ENCODE measurements at places on chromosomes 16 and 17. TPM values are rescaled to one million over a fixed set of nuclear protein-coding genes. Genes with fewer than 3 reads are reported as not detected.

TEDC2 gene
- 3.0 TPM for total RNA-seq

- DNase-seq = no peak
- H3K27ac ChIP-seq = no peak overlapping the region
- H3K27me3 ChIP-seq = no peaks in the 10 kb centered on the region
- no peak overlapping the region for H3K4me3 ChIP-seq
- H3K4me1 ChIP-seq = no peaks in the 10 kb centered on the region
- H3K36me3 ChIP-seq = peaks cover 18% of the 10 kb centered on the region
These were observed 13.8 kb downstream of the MVP start for GRCh38 chr16:29834079-29834478.

DNA sequence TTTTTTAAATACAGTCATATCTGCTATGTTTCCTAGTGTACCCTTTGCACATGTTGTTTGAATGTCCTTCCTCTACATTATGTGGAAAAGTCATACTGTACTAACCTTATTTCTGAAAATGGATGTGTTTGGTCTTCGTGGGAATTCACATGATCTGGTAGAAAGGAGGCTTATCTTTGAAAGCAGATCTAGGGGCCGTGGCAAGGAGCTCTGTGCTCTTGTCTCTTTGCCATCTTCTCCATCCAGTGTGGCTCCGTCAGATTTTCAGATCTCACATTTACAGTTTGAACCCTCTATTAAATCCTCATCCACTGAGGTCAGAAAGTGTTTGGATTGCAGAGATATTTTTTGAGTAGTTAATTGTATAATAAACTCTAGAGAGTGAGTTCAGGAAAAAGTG is 32.9 kb downstream of the MAP2K4 start:
- H3K36me3 ChIP-seq = no peaks in the 10 kb centered on the region
- H3K27me3 ChIP-seq = no peaks in the 10 kb centered on the region
- H3K4me3 ChIP-seq = no peak overlapping the region
- DNase-seq = no peak

GRCh38 chr16:2176047-2176446 is 20.4 kb downstream of the CASKIN1 start:
- H3K4me1 ChIP-seq = no peaks in the 10 kb centered on the region
- no peak overlapping the region for H3K4me3 ChIP-seq
- no peak for DNase-seq
- H3K27ac ChIP-seq = no peak overlapping the region
- no peaks in the 10 kb centered on the region for H3K27me3 ChIP-seq

GRCh38 chr16:17301593-17302135 is 169.1 kb downstream of the XYLT1 start:
- H3K36me3 ChIP-seq = no peaks in the 10 kb centered on the region
- no peaks in the 10 kb centered on the region for H3K27me3 ChIP-seq
- no peak overlapping the region for H3K4me3 ChIP-seq
- no peak for DNase-seq

- no peaks in the 10 kb centered on the region for H3K4me1 ChIP-seq
- H3K36me3 ChIP-seq = no peaks in the 10 kb centered on the region
- no peak for DNase-seq
- no peak overlapping the region for H3K4me3 ChIP-seq
- H3K27me3 ChIP-seq = no peaks in the 10 kb centered on the region
- no peak overlapping the region for H3K27ac ChIP-seq
These were observed 43.5 kb downstream of the HS3ST2 start for GRCh38 chr16:22857296-22858025.

DNA sequence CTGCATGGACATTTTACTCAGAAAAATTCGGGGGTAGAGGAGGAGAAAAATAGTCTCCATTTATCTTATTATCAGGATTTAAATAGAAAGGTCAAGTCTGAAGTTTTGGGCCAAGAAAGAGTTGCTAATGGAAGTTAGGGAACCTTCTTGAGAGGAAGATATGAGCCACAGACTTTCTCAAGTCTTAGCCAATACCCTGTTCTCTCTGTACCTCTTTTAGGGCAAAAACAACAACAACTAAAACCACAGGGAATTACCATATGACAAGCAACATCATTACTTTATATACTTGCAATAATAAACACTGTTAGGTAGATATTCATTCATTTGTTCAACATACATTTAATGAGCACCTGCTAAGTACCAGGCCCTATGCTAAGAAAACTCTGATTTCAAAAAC is 282.2 kb upstream of the CDH5 start:
- no peaks in the 10 kb centered on the region for H3K36me3 ChIP-seq
- no peak overlapping the region for H3K4me3 ChIP-seq
- no peaks in the 10 kb centered on the region for H3K27me3 ChIP-seq
- no peak overlapping the region for H3K27ac ChIP-seq
- H3K4me1 ChIP-seq = no peaks in the 10 kb centered on the region

DNA sequence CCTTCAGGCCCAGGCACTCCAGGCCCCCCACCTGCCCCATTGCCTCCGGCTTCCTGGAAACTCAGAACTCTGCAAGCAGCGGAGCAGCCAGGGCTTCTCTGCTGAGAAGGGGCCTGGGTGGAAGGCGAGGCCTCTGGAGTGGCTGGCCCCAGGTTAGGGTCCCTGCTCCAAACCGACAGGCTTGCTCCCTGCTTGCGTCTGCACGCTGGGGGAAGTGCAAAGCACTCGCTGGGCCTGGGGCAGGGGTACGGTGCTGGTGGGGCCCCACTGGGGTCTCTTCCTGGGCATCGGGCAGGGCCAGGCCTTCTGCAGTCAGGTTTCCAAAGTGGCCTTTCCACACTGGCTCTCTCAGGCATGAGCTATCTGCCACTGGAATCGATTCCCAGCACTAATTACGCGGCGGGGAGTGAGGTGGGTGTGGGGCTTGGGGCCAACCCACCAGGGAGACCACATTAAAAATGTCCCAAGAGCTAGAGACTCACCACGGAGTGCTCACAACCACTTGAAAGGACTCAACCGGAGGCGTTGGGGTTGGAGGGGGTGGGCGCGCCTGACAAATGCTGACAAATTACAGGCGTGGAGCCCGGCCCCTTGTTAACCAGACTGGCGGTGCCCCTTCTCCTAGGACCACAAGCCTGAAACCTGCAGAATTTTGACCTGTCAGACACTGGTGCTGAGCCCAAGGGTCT is 17.9 kb downstream of the FAM83G start:
- H3K4me3 ChIP-seq = no peak overlapping the region
- H3K36me3 ChIP-seq = no peaks in the 10 kb centered on the region
- no peak overlapping the region for H3K27ac ChIP-seq
- H3K27me3 ChIP-seq = no peaks in the 10 kb centered on the region

FBXW10 gene
- 1.8 TPM for total RNA-seq

GRCh38 chr16:14528306-14528705 is 101.8 kb downstream of the PARN start:
- no peaks in the 10 kb centered on the region for H3K27me3 ChIP-seq
- peaks cover 7% of the 10 kb centered on the region for H3K4me1 ChIP-seq
- H3K27ac ChIP-seq = peak overlapping the region; percentile 60
- no peak for DNase-seq

- H3K4me3 ChIP-seq = peak overlapping the region; percentile 77
- H3K4me1 ChIP-seq = peaks cover 12% of the 10 kb centered on the region
- H3K27ac ChIP-seq = peak overlapping the region; percentile 98
- DNase-seq = no peak
- H3K27me3 ChIP-seq = no peaks in the 10 kb centered on the region
These were observed 775 bp upstream of the PAGR1 start for GRCh38 chr16:29815032-29815721.

GRCh38 chr16:85123891-85124635 is 11.8 kb upstream of the CIBAR2 start:
- no peak for DNase-seq
- H3K36me3 ChIP-seq = no peaks in the 10 kb centered on the region
- no peaks in the 10 kb centered on the region for H3K27me3 ChIP-seq
- no peaks in the 10 kb centered on the region for H3K4me1 ChIP-seq
- peak overlapping the region; percentile 63 for H3K27ac ChIP-seq

TP53TG3 gene
- not detected for total RNA-seq

PSMC3IP gene
- total RNA-seq = 2.9 TPM

DNA sequence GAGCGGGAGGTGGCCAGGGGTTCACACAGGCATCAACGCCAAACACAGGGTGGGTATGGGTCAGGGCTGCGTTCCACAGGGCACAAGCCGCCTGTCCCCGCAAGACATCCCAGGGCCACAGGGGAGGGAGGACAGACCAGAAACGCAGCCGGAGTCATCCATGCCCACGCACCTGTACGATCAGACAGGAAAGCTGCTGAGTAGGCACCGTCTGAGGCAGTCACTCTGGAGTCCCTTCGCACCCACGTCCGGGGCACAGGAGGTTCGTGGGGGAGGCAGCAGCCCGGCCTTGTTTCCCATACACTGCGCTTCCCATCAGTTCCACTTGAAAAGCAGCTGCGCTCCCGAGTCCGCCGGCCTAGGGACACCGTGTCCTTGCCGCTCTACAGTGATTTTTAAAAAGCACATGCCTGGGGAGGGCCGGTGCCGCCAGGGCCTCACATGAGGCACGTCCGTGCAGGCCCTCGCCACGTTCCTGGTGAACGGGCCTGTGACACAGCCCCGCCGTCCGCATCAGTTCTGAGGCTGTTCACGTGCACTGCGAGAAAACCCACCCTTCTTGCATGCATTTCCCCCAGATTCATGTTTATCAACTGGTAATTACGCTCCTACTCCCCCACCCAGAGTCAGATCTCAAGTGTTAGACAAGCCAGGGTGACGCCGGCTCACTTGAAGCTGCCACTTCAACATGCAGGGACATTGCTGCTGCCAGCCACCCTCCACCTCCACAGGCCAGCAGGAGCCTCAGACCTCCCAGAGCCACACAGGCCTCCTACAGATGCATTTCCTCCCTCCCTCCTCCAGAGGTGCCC is 34.8 kb downstream of the WDR45B start:
- no peaks in the 10 kb centered on the region for H3K4me1 ChIP-seq
- peaks cover 6% of the 10 kb centered on the region for H3K36me3 ChIP-seq
- peak overlapping the region; percentile 65 for H3K27ac ChIP-seq
- peak; percentile 61 for DNase-seq
- H3K4me3 ChIP-seq = no peak overlapping the region
- H3K27me3 ChIP-seq = no peaks in the 10 kb centered on the region

MMP28 gene
- 12.8 TPM for total RNA-seq

All from prostate gland (tissue), 2 donors.